HEK293T (cell line): ENCODE measurements at places on chromosomes 12 and 14.
A peak's percentile ranks its signal among the peaks of the same experiment; 100 is the strongest.

- no peak for DNase-seq
Measured at GRCh38 chr14:102805371-102805891, 28.2 kb downstream of the TRAF3 start.

DNA sequence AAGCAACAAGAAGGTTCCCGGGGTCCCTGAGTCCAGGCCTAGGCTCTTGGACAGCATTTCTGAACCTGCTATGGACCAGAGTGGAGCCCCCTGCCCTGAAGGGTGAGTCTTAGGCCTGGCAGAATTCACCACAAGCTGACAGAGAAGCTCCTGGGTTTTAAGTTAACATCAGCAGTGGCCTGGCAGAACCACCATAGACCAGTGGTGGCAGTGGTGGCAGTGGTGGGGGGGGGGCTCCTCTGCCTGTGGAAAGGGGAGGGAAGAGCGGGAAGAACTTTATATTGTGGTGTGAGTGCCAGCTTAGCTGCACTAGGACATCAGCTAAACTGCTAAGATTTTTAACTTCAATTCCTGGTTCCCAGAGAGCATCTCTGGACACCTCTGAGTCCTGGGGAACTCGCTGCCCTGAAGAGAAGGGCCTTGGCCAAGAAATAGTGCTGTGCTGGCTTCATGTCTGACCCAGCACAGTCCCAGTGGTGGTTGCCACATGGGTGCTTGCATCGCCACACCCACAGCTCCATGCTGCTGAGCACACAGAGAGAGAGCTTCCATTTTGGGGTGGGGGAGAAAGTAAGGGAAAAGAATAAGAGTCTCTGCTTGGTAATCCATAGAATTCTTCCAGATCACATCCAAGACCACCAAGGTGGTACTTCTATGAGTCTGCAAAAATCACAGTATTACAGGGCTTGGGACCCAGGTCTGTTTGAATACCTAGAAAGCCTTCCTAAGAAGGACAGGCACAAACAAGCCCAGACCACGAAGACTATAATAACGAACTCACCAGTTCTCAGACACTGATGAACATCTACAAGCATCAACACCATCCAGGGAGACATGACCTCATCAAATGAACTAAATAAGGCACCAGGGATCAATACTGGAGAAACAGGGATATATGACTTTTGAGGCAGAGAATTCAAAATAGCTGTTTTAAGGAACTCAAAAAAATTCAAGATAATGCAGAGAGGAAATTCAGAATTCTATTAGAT, 20.4 kb upstream of the RNF212B start:
- no peak for DNase-seq

GRCh38 chr12:114729731-114730130, 45.8 kb upstream of the TBX3 start:
- no peak for DNase-seq

GRCh38 chr12:106975993-106976658, 10.8 kb downstream of the MTERF2 start:
- no peak for DNase-seq

- DNase-seq, result no peak
Measured at GRCh38 chr12:8702159-8702558, 4.4 kb downstream of the RIMKLB start.

GRCh38 chr12:77549383-77550128, 281.1 kb upstream of the NAV3 start:
- DNase-seq, result no peak

GRCh38 chr12:24012528-24012927, 63.1 kb upstream of the SOX5 start:
- DNase-seq, result no peak

DNA sequence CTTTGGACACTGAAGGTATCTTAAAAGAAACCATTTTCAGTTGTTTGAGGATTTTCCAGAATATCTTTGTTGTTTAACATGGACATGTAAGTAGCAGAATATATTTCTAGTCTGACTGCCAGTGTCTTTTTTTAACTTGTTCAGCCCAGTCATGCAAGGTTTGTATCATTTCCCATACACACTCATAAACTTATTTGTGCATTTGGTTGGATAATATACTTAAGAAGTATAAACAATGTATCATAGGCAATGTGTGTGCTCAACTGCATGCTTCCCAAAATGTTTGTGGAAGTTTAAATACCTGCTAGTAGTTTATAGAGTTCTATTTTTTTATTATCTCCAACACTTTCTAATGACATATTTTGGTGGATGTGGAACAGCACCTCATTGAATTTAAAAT, 707.4 kb upstream of the FBXO33 start:
- DNase-seq, result no peak

DNA sequence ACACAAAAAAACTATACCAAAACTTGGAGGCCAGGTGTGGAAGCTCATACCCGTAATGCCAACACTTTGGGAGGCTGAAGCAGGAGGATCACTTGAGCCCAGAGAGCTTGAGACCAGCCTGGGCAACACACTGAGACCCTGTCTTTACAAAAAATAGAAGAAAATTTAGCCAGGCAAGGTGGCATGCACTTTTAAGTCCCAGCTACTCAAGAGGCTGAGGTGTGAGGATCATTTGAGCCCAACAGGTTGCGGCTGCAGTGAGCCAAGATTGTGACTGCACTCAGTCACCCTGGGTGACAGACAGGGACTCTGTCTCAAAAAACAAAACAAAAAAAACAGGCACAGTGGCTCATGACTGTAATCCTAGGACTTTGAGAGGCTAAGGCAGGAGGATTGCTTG, 75.4 kb downstream of the RNF34 start:
- DNase-seq, result no peak

DNA sequence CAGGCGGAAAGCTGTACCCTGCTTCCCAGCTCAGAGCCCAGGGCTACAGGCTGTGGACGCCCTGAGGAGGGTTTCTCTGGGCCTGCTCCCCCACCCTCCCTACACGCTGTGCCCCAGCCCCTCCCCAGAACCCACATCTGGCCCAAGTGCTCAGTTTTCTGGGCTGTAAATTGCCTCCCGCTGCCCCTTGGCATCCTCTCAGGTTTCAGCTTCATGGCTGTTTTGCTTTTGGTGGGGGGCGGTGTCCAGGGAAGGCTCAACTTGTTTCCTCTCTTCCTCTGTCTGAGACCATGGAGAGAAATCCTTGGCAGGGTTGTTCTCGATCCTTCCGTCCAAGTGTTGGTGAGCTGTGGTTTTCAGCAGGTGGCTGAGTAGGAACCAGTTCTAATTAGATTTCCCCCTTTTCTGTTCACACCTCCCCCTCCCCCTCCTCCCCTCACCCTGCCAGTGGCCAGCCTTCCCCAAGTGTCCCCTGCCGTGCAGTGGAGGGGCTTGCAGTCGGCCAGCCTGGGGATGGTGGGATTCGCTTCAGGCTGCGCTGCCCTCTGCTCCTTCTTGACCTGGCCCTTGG, 61.8 kb downstream of the TSPAN9 start:
- DNase-seq, result no peak

DNA sequence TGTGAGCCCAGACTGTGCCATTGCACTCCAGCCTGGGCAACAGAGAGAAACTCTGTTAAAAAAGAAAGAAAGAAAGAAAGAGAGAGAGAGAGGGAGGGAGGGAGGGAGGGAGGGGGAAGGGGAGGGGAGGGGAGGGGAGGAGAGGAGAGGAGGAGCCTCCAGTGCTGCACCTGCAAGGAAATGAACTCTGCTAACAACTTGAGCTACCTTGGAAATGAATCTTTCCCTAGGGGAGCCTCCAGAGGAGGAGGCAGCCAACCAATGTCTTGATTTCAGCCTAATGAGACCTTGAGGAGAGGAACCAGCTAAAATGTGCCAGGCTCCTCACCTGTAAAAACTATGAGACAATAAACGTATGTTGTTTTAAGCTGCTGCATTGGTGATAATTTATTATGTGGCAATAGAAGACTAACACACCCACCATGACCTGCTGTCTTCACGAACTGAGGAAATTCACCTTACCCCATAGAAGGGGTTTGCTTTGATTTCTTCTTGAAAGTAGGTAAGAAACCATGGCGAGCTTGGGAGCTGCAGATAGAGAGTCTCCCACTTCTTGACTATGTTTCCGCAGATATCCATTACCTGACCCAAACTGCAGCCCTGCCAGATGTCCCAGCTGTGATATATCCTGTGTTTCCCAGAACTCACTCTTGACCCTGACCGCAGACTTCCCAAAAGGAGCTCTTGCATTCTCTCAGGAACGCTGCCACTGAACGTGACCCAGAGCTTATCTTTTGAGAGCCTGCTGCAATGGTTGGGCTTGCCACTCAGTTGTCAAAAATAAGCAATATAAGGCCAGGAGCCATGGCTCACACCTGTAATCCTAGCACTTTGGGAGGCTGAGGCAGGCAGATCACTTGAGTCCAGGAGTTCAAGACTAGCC, 31.5 kb upstream of the TMPO start:
- no peak for DNase-seq

DNA sequence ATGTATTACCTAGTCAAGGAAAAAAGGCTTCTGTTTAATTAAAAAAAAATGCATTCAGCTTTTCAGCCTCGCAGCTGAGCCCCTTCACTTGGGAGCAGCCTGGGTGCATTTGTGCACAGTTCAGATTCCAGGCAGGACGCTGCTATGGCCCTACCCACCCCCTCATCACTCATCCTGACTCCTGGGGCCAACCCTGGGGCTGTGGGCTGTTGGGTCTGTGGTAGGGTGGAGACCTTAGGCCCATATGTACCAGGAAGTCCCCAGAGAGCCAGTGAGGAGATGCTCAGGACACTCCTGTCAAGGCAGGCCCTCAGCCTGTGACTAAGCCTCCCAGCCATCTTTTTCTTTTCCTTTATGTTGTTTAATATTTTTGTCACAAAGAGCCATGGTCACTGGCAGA, 9.3 kb upstream of the CDCA4 start:
- no peak for DNase-seq

DNA sequence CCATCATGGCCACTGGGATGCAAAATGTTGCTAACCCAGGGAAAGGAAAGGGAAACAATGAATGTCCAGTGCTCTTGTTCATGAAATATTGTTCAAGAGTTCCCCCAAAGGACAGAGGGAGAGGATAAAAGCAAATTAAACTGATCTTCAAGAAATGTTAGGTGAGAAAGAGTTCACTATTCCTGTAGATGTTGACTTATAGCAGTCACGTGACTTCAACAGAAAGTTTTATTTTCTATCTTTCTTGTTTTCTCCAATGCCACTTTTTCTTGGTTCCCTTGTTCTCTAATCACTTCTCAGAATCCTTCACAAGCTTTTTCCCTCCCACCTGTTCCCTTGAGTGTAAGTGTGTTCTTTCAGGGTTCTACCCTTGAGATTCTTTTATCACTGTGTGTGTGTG, 245.3 kb downstream of the C12orf42 start:
- no peak for DNase-seq

DNA sequence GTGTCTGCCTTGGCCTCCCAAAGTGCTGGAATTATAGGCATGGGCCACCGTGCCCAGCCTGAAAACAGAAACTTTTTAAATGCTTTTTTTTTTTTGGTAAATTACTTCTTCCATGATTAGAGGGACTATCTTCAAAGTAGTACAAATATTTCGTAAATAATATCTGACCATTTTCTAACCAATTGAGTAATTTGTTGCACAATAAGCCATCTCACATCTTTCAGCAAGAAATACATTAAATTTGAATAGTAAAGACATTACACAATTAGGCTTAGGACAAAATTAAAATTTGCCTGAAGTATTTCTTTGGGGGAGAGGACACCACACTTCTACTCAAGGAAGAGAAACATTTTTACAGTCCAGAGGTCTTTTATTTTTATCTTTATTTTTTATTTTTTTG, 84.7 kb upstream of the STRN3 start:
- DNase-seq, result no peak

GRCh38 chr12:102522768-102523167, 42.4 kb upstream of the IGF1 start:
- peak; percentile 21 for DNase-seq

DNA sequence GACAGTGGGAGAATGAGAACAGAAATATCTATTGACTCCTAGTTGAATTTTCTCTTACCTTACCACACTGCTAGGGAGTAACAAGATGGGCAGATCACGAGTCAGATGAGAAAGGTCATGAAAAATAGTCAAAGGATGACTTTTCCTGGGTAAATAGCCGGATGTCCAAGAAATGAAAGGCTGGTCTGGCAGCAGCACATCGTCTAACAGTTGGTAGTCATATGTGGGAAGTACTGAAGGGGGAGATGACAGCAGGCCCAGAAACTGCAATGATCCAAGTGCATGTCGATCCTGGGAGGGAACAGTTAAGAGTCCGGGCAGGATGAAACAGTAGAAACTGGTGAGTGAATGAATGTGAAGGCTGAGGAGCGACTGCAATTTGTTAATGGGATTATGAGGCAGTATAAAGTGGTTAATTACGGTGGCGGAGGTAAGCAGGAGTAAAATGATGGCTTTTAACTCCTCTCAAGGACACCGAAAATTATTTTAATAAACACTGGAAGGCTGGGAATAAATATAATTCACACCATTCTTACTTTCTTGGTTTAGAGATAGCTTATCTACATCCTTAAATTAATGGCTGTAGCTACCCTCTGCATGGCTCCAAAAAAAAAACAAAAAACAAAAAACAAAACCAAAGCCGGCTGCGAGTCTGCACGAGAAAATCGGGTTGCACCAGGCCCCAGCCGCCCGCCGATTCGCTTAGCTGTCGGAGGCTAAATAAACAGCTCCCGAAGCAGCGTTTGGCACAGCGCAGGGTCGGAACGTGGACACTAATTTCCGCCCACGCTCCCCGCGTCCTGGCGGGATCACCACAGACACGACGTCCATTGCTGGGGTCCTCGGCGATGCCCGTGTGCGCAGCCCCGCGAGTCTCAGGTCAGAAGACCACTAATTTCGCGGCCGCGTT, 1.0 kb upstream of the ERC1 start:
- peak; percentile 51 for DNase-seq

- no peak for DNase-seq
Measured at GRCh38 chr14:103916636-103917262, 11.5 kb upstream of the TDRD9 start.

GRCh38 chr12:58105225-58106119, 164.1 kb downstream of the ATP23 start:
- no peak for DNase-seq

GRCh38 chr14:97149775-97150174, 352.6 kb downstream of the VRK1 start:
- DNase-seq, result no peak

DNA sequence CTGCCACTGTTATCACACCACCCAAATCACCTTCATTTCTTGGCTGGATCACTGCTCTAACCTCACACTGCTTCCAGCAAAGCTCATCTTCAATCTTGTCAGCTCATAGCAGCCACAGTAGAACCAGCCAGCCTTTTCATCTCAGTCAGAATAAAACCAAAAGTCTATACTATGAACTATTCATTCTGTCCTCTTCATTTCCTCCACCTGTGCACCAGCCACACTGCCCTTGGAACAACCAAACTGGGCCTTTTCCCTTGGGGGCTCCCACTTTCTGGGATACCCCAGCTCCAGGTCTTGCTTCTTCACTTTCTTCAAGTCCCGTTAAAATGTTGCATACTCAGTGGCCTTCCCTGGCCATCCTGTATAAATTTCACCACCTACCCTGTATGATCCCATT, 234.4 kb upstream of the DAAM1 start:
- DNase-seq, result no peak

DNA sequence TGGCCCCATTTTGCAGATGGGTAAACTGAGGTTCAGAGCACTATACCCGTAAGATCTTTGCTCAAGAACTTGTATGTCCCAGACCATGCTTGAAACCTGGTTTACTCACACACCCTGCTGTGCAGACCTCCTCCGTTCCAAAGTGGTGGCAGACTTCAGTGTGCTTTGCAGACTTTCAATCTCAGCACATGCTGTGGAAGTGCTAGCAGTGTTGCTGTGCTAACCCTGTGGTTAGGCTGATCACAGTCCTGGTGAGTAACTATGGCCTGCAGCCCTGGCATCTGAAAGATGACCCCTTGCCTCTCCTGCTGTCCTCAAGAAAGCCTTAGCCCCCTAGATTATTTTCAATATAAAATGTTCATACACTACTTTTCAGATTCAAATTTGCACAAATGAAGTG, 450.6 kb downstream of the DPF3 start:
- DNase-seq, result no peak
